ENCODE measurements at places on chromosomes 13 and 19.

DNA sequence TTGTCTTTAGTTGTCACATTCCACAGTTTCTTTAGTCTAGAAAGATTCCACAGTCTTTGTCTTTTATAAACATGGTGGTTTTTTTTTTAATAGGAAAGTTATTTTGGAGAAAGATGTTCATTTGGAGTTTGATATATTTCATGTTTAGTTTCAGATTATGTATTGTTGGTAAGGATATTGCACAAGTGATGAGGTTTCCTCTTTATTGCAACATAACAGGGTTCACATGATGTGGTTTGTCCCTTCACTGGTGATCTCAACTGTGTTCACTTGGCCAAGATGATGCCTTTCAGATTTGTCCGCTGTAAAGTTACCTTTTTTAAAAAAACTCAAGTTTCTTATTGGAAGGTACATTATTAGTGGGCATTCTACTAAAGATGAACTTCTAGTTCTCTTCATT is 3.2 kb downstream of the ZNF230 start:
- DNase-seq: no peak

DNA sequence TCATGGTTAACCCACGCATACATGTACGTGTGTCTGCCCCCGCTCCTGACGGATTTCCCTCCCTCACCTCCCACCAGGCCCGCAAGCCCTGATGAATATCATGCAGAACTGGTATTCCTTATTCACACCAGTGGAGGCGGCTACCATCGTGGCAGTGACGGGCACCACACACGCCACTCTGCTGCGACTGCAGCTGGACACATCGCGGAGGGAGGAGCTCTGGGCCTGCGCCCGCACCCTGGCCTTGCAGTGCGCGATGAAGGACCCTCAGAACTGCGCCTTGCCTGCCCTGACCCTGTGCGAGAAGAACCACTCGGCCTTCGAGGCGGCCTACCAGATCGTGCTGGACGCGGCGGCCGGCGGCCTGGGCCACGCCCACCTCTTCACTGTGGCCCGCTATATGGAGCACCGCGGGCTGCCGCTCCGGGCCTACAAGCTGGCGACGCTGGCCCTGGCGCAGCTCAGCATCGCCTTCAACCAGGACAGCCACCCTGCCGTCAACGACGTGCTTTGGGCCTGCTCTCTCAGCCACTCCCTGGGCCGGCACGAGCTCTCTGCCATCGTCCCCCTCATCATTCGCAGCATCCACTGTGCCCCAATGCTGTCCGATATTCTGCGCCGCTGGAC is 35.0 kb downstream of the ZSWIM4 start:
- no peak for DNase-seq

- no peak for DNase-seq
Observed at GRCh38 chr19:13742756-13743155, 21.6 kb upstream of the MRI1 start.

GRCh38 chr13:26836626-26837025 is 76.0 kb upstream of the GPR12 start:
- DNase-seq: no peak

All from tibial artery (tissue), 4 donors.